ENCODE measurements at places on chromosomes 12 and 14.

DNA sequence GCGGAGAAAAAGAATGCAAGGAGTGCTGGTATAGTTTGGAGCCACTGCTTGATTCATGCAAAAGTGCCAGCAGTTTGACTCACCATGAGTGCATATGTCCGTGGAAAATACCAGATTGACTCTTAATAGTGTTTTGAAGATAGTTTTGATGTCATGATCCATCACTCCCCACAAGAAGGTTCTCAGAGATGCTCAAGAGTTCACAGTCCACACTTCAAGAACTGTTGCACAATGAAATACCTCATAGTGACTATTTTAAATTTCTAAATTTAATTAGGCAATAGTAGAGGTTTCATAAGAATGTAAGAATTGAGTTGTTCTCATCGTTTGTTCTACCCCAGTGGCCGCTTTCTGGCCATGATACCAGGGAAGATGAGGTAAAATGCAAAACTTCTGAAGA is 286.6 kb upstream of the RGS6 start:
- no peak for DNase-seq

DNA sequence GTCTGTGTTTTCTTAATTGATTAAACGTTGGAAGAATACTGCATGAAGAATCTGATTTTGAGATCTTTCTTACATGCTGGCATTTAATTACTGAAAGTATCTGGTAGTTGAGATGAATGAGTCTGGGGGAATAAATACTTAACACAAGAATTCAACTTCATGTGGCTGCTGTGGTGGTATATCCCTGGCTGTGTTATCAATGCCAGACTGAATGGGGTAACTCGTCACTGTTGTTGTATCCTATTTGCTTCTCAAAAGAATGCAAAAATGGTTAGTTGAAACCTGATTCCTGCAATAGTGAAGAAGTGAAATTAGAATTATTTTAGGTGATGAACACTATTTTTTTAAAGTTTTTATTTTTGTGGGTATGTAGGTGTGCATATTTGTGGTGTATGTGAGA is 72.5 kb downstream of the HMGA2 start:
- no peak for DNase-seq

DNA sequence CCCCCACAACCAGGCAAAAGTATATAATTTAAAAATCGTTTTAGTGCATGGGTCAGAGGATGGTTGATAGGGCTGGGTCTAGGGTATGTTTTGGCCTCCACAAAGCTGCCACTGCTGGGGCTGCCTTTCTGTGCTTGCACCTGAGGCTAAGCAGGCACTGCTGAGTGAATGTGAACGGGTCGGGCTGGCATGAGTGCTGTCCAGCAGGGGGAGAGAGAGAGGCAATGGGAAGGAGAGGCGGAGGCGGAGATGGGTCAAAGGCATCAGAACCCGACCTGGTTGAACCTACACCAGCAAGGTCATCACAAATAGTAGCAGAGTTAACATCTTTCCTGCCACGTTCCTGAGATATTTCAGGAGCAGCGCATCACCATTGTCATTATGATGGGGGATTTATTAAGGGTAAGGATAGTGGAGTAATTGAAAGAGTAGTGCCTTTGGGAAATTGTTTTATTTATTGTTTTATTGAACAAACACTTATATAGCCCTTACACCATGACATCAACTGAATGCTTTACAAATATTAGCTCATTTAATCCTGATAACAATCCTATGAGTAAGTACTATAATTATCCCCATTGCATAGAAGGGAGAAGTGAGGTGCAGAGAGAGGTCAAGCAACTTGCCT is 5.8 kb upstream of the NRXN3 start:
- DNase-seq: no peak

GRCh38 chr12:2650261-2651067 is 144.3 kb upstream of the FKBP4 start:
- DNase-seq: no peak

- no peak for DNase-seq
Observed at GRCh38 chr12:76879710-76880518, 1.1 kb upstream of the CSRP2 start.

GRCh38 chr12:15256761-15257160 is 35.5 kb upstream of the RERG start:
- no peak for DNase-seq

- DNase-seq: no peak
Observed at GRCh38 chr12:11901701-11902524, 168.8 kb upstream of the BCL2L14 start.

DNA sequence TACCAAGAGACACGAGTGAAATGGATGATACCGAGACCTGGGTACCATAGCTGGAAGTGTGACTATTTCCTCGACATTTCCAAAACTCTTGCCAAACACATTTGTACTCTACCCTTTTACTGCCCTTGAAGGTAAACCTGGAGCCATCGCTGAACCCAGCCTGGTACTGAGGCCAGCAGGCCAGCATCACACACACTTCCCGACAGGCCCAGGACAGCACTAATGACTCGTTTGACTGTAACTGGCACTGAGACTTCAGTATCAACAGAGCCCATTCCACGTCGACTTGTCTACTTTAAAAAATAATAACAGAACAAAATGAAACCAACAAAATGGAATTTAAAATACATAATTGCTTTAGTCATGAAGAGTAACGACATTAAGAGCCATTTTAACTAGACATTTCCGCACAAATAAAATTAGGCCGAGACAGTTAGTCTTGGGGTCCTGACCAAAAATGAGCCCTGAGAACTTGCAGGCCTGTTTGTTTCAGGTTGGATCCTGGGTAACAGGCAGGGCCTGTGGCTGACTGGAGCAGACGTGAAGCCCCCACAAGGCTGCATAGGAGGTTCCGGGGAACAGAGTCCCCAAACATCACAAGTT is 94.3 kb downstream of the RIMBP2 start:
- no peak for DNase-seq

- no peak for DNase-seq
Observed at GRCh38 chr12:104280717-104281458, 22.7 kb upstream of the EID3 start.

- DNase-seq: no peak
Observed at GRCh38 chr12:74889073-74889472, 320.6 kb downstream of the KCNC2 start.

DNA sequence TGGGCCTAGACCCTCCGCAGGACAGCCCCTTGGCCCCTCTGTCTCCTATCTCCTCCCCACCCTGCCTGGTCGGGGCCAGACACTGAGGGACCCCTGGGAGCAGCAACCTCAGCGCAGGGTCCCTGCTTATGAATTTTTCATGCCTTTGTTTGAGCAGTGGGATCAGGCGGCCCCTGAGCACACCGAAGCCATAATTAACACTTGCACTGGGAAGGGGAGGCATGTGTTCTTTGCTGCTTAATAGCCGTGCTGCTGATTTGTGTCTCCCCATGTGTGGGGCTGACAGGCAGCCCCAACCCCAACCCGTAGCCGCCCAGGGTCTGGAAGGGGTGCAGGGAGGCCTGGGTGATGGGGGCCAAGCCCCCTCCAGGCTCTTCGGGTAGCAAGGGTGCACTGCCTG is 52.7 kb downstream of the FBRSL1 start:
- no peak for DNase-seq

DNA sequence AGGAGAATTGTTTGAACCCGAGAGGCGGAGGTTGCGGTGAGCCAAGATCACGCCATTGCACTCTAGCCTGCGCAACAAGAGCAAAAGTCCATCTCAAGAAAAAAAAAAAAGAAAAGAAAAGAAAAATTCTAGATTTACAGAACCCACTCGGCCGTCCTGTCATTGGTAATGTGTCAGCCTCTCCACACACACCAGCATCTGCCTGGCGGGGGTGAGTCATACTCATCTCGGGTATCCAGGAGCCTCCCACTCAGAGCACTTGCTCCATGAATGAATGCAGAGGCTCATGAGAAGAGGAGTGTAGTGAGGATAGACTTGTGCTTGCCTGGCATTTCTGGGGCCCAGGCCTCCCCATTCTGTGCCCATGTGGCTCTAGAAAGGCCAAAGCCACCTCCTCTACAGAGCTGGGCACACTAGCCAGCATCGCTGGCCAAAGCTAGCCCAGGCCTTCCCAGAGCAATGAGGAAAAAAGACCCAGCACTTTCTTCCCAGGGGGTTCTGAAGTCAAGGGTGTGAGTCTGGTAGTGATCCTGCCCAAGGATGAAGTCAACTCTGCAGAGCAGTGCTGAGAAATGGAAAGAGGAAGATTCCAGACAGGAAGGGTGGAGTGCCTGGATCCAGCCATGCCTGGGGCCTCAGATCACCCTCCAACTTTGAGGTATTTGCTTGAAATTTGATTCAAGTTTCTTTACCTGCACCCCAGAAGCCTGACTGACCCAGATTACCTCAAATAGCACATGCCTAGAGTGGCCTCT is 31.2 kb upstream of the KLC1 start:
- DNase-seq: no peak

DNA sequence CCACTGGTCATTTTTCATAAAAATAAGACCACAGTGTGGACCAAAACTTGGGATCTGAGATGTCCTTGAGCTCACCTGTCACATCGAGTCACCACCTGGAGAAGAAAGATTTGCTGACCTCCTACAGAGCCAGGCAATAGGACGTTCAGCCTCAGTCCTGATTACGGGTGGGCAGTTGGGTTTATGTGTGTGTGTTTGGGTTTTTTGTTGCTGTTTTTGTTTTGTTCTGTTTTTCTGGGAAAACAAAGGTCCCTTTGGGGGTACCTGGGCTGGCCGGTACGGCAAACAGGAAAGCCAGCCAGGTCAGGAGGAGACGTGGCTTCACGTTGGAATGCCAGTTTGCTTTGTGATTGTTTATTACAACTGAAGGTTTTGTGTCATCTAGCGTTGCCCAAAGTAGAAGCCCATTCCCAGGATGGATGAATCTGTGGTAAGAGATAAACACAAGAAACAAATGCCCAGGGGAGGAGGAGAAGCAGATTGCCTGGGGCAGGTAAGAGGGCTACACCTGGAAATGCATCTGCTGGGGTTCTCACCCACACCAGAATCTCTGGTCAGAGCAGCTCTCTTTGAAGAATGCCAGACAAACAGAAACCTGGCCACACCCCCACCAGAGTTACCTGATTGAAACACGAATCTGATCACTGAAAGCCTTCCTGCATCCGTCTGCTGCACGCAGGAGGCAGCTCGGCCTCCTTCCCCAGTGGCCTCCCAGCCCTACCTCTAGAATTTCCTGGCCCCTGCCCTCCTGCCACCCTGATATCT is 100.1 kb upstream of the DIO3 start:
- DNase-seq: no peak

GRCh38 chr12:57816855-57817151 is 1.7 kb downstream of the AVIL start:
- DNase-seq: no peak

Measured in activated T-helper 1 cell treated with Interleukin-2 at 50 U/mL for 16 hours (primary cell).